ENCODE measurements at places on chromosomes 6 and 20.

- no peak for DNase-seq
Measured at GRCh38 chr6:130622142-130622541, 205.1 kb upstream of the SMLR1 start.

DNA sequence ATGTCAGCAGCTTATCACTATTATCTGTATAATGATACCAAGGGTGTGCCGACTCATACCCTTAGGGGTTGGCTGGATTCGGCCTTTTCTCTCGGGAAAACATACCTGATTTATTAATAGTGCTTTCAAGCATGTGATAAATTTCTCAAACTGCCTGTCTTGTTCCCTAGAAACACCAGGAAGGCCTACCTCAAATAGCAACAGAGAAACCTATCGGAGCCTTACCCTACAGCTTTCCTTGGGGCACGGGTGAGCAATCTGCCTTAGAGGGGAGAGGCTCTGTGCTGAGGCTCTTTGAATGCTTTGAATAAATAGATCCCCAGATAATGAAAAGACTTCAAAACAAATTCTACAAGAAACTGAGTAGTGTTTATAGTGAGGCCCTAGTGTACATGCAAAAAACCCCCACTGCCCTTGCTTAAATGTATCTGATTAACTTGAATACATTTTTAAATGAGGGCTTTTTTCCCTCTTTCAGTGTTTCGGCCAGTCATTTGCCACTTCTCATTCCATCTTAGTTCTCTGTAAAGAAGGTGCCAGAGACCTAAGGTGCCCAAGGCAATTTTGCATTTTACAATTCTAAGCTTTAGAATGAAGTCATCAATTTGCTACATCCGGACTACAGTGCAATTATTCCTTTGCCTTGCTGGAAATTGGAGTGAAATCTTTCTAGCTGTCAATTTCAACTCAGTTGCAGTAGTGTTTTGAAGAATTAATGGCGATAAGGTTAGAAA lies 320.1 kb downstream of the ESR1 start:
- no peak for DNase-seq

GRCh38 chr20:38888059-38888831 lies 38.0 kb upstream of the FAM83D start:
- DNase-seq = no peak

DNA sequence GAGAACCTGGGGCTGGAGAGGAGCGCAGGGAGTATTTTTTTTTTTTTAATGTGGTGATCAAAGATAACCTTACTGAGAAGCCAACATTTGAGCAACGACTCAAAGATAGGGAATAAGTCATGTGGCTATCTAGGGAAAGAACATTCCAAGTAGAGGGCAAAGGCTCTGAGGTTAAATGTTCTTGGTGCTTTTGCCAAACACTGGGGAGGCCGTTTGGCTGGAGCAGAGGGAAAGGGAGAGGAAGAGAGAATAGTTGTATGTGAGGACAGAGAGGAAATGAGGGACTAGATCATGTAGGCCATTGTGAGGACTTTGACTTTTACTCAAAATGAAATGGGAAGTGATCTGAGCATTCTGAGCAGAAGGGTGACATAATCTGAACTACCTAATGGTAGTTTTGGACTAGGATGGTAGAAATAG lies 27.8 kb downstream of the ACSS2 start:
- DNase-seq = no peak

GRCh38 chr20:62975812-62976508 lies 23.5 kb downstream of the SLC17A9 start:
- DNase-seq = no peak

DNA sequence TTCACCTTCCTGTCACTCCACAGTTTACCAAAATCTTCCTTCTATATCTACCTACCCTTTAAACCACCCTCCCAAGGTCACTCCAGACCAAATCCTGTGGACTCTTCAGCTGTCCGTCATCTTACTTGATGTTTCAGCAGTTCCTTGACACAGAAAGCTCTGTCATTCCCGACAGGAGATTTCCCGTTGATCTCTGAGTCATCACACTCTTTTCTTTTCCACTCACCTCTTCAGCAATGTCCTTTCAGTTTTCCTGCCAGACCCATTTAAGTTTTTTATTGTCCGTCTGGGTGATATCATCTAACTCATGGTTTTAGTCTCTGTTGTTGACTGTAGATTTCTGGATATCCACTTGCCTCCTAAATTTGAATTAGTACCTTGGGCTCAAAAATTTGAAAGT lies 69.9 kb upstream of the SCGN start:
- DNase-seq = no peak

DNA sequence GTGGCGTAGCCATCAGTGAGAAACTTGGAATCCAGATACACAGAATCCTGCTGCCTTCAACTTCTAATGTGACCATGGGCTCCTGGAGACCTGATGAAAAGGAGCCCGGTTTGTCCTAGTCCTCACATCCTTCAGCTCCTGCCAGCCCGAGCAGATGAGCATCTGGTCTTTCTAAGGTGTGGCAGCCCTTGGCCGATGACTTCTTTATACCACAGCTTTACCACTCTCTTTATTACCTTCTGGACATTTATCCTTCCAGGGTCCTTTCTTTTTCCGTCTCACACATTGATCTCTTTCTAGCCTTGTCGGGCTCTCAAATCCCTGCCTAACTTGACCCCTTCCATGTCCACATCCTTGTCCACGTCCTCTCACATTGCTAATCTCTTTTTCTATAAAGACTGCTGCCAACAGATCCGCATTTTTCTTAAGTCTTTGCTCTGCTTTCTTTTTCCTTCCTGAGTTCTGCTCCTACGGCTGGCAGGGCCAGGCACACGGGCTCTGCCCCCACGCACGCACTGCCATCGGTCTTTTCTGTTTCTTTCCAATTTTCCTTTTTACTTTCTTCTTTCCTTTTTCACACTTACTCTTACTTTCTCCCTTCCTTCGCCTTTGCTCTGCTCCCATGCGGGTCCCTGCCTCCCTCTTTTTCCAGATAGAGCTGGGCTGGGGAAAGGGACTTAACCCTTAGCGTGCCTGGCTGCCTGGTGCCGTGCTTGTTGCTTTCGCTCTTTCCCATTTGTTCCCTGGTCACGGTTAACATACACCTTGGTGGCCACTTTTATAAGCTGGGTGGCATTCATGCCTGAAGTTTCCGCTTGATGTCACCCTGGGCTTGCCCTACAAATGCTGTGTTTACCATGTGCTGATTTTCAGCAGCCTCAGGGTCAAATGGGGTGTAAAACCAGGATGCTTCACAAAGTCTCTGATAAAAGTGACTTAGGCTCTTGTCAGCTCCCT lies 9.4 kb upstream of the GMPR start:
- DNase-seq = no peak

GRCh38 chr6:7107578-7108195 lies at the start of gene RREB1:
RREB1 (plus strand) TSS chr6:7107961; CDS start chr6:7181912, 73,951 bp downstream.
- peak; percentile 70 for DNase-seq

DNA sequence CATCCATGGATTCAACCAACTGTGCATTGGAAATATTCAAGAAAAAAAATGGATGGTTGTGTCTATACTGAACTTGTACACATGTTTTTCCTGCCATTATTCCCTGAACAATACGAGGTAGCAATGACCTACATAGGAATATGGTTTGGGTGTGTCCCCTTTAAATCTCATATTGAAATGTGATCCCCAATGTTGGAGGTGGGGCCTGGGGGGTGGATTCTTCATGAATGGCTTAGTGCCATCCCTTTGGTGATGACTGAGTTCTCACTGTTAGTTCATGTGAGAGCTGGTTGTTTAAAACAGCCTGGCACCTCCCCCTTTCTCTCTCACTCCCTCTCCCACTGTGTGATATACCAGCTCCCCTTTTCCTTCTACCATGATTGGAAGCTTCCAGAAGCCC lies 139.8 kb upstream of the BACH2 start:
- no peak for DNase-seq

DNA sequence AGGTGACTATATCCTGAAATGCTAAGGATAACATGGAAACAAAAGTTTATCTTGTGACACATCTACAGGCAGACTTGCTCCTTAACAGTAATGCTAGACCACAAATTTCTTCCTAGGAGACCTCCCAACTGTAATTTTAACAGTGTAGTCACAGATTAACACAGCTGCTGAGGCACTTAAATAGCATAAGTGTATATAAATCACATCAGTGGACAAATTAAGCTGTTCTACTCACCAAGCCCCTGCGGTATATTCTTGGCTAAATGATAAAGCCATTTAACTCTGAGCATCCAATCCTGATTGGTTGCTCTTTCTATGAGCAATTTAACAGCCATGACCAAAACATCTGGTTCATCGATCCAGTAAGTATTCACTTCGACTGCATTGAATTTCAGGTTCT lies 73.3 kb upstream of the LYRM2 start:
- no peak for DNase-seq

DNA sequence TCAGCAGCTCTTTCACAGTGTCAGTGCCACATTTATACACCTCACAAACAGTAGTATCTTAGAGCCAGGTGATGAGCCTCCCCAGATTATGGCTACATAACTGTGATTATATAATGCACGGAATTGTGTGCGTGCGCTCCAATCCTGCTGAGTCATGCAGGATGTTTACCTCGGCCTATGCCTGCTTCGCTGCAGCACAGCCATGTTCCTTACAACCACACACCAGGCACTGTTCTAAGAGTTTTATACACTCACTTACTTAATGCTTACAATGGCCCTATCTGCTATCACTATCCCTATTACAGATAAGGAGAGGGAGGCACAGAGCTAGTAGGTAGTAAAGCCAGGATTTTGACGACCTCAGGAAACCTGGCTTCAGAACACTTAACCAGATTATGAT lies 7.3 kb downstream of the ZKSCAN3 start:
- DNase-seq = no peak

All from GDM1 (cell line).